Stimulated activated CD8-positive, alpha-beta memory T cell treated with anti-CD3 and anti-CD28 coated beads, Interleukin-7, amount 100 ng/mL, for 48 hours (primary cell): ENCODE measurements at places on chromosomes 5 and 9.

DNA sequence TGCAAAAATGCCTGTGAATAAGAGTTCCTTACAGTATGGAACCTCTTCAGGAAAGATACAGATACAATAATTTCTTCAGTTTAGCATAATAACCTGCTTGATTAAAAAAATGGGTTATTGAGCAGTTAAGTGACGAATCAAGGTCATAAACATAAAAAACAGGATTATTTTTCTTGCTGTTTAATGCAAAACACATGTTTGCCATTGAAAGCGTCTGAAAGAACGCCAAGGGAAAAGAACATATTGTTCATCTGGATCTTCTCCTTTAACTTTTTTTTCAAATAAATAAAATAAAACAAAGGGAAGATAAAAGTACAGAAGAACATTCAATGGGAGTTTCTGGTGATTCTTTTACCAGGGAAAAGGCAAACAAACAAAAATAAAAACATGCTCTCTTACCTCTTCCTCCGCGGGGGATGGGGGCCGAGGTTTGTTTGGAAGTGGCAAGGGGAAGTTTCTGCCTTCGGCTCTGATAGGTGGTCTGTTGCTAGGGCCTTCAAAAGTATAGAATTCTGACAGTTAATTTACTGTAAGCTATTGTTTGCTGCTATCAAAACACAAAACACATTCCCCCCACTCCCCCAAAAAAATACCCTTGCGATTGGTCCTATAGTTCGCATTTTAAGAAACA, 20.1 kb downstream of the C5orf58 start:
- DNase-seq: no peak

DNA sequence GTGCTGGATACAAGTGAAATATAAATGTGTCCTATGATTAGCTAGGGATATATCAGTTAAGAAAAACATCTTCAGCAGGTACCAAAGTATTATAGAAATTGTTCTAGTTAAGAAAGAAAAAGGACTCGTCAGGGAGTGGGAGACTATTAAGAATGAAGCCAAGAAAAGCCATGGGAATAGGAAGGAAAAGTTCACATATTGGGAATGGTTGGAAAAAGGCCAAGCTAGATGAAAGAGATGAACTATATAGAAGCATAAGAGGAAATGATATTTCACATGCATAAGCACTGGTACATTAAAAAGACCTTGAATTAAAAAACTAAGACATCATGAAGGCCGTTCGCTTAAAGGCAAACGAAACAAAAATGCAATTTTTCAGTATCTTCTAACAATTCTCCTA, 237.7 kb downstream of the ADAMTS6 start:
- DNase-seq: no peak

GRCh38 chr5:136054142-136055019, 25.6 kb downstream of the TGFBI start:
- DNase-seq: no peak

DNA sequence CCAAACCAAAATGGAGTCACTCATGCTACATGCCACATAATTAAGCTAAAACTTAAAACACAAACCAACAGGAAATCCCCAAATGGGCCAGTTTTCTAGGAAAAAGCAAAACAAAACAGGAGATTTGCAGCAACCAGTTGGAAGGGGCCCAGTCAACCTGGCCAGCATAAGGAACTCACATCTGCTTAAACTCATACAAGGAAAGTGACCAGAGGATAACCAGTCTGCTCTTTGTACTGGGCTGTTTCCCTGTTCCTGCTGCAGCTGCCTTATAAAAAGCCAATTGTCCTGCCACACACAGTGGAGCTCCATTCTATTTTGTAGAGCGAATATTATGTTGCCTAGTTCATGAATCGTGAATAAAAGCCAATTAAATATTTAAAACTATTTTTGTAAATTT, 29.5 kb upstream of the PTPDC1 start:
- no peak for DNase-seq

DNA sequence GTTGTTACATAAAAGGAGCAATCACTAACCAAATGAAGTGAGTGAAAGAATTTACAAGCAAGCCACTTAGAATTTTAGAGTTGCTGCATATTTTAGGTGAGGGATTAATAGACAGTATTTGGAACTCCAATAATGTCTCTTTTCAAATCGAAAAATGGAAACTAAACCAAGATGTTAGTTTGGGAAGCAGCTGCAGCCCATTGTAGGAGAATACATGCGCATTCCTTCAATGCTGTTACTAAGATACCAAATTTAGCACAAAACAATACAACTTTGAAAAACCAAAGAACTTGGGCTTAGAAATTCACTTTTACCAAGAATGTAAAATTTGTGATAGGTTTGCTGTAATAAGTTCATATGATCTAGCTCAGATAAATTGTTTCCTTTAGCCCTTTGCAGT, 411.8 kb upstream of the CDH6 start:
- DNase-seq: no peak
